ENCODE measurements at places on chromosomes 5 and 9.

GRCh38 chr9:34928921-34929320 lies 29.2 kb upstream of the PHF24 start:
- DNase-seq = no peak

GRCh38 chr5:136622747-136623146 lies 257.4 kb upstream of the TRPC7 start:
- DNase-seq = no peak

- DNase-seq = no peak
These were observed 1.6 kb upstream of the SMIM32 start for GRCh38 chr5:136194576-136194975.

DNA sequence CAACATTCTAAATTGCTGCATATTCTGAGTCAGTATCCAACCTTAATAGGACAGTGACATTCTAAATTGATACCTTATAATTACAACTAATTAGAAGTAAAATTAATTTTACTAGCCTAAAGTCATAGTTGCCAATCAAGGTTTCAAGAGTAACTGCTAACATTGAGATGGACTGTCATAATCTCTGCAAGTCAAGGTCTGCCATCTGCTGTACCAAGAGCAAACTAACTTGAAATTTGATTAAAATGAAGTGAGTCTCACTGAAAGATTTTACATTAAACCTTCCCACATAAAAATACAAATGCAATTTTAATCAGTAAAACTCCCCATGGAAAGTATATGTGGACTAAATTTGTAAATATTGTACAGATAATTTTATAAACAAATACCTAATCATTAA lies 235.3 kb downstream of the PRDM9 start:
- DNase-seq = no peak

- DNase-seq = no peak
These were observed 341.8 kb downstream of the PIK3R1 start for GRCh38 chr5:68557162-68557936.

GRCh38 chr9:15146268-15146700 lies 160.7 kb downstream of the TTC39B start:
- DNase-seq = no peak

- DNase-seq = peak; percentile 75
These were observed 26.9 kb downstream of the ADAM19 start for GRCh38 chr5:157548513-157549282.

DNA sequence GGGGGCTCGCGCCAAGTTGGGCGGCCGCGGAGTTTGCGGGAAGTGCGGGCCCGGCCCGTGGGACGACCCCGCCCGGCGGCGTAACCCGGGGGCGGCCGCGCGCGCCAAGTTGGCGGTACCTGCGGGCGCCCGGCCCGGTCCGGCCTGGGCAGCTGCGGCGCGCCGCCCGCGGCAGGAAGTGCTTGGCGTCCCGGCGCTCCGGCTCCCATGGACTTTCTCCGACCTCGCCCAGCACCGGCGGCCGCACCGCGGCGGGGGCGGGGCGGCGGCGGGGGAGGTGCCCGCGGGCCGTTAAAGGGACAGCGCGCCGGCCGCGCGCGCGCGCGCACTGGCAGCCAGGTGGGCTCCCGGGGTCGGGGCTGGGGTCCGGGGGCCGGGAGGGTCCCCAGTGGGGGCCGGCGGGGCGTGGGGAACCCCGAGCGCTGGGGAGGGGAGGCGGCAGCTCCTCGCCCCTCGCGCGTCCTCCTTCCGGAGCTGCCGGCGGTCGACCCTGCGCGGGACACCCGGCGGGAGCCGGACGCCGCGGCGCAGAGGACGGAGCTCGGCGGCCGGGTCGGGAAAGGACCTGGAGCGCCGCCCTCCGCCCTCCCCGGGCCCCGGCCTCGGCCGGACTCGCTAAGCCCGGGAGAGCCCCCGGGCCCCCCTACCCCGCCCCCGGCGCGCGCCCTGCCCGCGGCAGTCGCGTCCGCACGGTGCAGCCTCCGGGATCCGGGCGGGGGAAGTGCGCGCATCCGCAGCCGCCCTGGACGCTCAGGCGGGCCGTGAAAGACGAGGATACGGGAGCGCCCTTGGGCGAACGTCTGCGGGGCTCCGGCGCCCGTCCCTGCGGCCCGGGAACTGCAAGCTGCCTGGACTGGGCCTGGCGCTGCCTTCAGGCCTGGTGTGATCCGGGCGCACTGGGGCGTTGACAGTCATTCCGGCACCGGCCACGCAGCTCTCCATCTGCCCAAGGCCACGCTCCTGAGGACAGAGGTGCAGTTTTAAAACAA lies at the start of gene NACC2:
Gene NACC2 (minus strand): TSS at position 220 of the 989 bp plus-strand sequence. CDS start 44,768 bp downstream, outside the sequence.
- DNase-seq = no peak

- DNase-seq = no peak
These were observed 46.6 kb downstream of the PTPN3 start for GRCh38 chr9:109451311-109452025.

DNA sequence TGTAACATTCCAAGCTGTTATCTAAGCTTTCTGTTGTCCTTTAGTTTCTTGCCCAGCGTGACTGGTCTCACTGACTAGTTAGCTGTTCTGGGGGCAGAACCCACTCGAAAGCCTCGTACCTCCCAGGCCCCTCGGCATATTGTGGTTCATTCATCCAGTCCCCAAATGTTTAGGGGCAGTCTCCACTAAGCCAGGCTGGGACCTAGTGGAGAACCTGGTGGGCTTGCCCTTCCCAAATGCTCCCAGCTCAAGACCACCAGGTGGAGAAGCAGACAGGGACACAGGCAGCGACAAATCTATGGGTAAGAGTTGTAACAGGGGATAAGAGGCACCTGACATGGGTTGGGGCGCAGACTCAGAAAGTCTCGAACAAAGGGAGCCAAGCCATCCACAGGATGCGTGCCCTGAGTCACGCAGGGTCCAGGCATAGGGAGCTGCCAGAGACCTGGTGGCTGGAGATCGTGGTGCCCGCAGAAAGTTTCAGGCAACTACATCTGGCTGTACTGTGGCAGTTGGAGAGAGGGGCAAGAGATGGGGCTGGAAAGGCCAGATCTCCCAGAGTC lies 851 bp upstream of the EEIG1 start:
- no peak for DNase-seq

GRCh38 chr5:58255386-58255785 lies 204.5 kb downstream of the PLK2 start:
- no peak for DNase-seq

DNA sequence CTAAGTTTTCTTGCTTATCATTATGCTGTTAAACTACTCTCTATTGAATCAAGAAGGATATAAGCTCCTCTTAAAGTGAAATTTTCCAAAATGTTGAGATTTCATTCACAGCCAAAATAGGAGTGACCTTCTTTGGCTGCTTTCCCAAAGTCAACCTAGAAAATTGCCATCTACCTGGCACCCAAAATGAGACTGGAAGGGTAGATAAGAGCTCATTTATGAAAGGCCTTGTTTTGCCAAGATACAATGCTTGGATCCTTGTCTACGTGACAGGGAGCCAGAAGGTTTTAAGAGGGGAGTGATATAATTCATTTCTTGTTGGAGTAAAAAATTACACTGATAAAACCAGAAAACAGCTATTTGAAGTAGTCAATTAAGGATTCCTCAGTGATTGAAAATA lies 287.1 kb downstream of the IZUMO3 start:
- no peak for DNase-seq

DNA sequence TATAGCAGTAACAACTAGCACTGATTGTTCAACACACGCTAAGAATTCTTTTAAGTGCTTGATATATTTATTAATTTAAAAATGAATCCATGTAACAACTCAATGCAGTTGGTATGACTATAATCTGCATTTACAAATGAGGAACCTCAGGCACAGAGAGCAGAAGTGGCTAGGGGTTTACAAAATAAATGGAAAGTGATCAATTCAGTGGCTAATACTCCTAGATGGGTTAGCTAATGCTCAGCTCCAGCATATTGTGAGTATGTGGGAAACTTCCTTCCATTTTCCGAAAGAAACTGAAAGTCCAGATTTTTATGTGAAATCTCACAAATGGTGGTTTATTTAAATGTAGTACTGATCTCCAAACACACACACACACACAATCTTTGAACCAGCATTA lies 128.0 kb downstream of the RFX3 start:
- DNase-seq = no peak

DNA sequence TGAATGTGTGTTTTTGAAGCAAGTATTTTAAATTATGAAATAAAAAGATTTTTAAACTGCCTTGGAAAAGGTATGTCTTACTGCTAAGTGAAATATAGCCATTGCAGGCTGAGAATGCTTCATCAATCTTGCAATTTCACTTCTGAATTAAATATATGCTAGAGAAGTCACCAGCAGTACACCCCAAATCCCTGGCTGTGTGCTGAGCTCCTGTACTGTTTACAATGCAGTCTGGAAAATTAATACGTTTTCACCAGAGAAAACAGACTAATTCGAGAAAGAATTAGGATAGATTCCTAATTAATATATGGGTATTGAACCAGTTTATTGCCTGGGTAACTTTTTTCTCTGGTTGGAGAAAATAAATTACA lies 3.2 kb downstream of the PRDM6 start:
- no peak for DNase-seq

- no peak for DNase-seq
These were observed 38.5 kb upstream of the LCP2 start for GRCh38 chr5:170336065-170336464.

- no peak for DNase-seq
These were observed 122.6 kb downstream of the APBA1 start for GRCh38 chr9:69549310-69550202.

GRCh38 chr5:134436523-134437339 lies 25.1 kb upstream of the CDKN2AIPNL start:
- DNase-seq = peak; percentile 84

DNA sequence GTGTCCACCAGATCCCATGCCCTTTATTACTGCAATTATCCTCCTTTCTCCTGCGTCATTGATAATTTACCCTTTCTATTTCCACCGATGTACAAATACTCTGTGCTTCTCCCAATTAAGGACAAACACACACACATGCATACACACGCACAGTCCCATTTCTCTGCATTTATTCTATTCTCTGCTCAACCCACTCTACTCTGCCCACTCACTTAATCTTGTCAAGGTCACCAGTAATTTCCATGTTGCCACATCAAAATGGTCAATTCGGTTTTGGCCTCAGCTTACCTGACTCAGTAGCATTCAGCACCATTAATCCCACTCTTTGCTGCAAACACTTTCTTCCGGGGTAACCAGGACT lies 14.6 kb upstream of the STRBP start:
- no peak for DNase-seq

DNA sequence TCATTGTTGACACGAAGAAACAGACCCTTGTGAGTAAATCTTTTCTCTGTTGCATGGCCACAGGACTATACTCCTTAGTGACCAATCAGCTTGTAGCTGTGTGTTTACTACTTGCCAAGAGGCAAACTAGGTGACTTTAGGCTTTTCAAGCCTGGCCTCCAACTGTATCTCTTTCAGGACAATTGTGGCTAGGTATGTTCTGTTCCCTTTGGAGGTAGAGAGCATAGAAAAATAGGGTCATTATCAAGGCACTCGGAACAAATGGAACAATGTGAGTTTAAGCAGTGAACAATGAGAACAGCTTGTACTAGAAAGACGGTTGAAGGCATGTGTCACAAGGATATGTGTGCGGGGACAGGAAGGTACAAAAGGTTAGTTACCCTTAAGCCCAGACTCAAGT lies 48.1 kb downstream of the SLC46A2 start:
- DNase-seq = no peak

Data from HS-5 (cell line).